Ovary (tissue), 10 donors: ENCODE measurements at places on chromosomes 11 and 22. TPM values are rescaled to one million over a fixed set of nuclear protein-coding genes. Genes with fewer than 3 reads are reported as not detected.
A peak's percentile ranks its signal among the peaks of the same experiment; 100 is the strongest.

PGR gene
- 21.7 TPM for total RNA-seq

DENND5A gene
- 56.5 TPM for total RNA-seq

KMT5B gene
- total RNA-seq = 28.5 TPM

KCNQ1 gene
- 1.4 TPM for total RNA-seq

DNA sequence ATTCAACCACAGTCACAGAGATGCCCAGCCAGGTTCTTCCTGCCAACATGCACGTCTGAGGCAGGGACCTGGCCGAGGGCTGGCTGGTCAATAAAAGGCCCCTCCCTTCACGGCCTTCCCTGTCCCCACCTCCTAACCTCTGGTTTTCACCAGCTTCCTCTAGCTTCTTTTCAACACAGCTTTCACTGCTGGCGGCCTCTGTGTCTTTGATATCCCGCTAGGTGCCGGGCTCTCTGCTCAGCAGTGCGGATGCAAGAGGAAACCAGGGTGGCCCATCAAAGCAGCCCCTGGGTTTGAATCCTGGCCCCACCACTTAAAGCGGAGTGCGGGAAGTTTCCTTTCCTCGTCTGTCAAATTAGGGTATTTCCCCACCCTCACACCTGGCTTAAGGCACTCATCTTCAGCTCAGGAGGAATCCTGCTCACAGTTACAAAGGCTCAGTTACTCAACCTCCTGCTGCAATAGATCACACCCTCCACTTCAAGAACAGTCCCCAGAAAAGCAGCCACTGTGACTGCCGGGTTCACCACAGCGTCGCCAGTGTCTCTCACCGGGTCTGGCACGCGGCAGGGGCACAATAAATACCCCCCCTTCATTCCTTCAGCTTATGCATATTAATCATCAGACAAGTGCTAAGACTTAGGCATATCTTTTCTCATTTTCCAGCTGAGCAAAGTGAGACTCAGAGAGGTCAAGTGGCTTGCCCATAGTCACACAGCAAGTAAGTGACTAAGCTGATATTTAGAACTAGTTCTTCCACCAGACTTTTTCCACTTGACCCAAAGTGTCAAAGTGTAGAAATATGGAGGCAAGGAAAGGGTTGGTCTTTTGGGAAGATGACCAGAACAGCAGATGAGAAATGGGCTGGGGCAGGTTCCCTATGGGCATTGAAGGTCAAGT, 45.7 kb downstream of the TXN2 start:
- DNase-seq = no peak

- no peak for DNase-seq
Measured at GRCh38 chr11:44966694-44967093, 16.0 kb upstream of the TP53I11 start.

DNA sequence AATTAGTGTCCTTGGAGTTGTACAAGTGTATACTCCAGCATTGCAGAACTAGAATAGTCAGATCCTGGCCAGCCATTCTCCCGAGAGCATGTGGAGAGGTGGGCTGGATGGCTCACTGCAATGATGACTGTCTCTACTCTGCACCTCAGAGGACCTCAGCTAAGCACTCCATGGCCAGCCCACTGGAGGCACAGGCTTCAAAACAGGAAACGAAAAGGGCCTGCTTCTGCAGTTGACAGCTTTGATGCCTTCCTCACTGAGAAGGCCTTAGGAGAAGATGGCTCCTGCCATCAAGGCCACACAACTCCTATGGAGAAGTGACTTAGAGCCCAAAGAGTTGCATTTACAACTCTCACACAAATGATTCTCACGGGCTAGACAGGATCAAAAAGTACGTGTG, 9.1 kb downstream of the POLD4 start:
- DNase-seq = no peak

GRCh38 chr11:45928535-45929215, 6.2 kb downstream of the LARGE2 start:
- peak; percentile 14 for DNase-seq
